ENCODE measurements at places on chromosomes 6 and 20.

DNA sequence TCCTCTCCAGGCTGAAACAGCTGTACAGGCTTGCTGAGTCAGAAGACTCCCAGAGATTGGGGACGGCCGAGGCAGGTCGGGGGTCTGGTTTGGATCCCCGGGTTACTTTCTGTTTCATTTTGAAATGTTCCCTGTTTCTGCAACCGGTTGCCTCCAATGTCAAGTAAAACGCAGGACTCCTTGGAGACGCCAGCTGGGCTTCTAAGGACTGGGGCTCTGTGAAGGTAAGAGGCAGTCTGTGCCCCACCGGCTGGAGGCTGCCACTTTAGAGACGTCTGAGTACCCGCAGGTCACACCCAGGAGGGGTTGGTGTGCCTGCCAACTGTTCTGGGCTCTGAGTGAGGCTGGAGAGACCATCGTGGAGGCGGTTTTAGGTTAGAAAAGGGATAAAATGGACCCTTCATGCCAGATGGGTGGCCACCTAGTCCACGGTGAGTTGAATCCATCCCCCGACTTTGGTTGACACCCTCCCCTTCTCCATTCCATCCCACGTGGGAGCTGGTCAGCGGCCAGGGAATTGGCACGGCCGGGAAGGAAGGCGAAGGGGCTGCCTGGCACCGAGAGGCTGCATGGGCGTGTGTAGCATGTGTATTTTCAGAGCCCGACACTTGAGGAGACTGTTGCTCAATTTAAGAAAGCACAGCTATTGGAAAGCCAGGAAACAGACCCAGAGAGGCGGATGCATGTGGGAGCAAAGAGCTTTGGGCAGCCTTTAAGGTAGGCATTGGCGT is 240.9 kb downstream of the PHACTR1 start:
- DNase-seq = no peak

DNA sequence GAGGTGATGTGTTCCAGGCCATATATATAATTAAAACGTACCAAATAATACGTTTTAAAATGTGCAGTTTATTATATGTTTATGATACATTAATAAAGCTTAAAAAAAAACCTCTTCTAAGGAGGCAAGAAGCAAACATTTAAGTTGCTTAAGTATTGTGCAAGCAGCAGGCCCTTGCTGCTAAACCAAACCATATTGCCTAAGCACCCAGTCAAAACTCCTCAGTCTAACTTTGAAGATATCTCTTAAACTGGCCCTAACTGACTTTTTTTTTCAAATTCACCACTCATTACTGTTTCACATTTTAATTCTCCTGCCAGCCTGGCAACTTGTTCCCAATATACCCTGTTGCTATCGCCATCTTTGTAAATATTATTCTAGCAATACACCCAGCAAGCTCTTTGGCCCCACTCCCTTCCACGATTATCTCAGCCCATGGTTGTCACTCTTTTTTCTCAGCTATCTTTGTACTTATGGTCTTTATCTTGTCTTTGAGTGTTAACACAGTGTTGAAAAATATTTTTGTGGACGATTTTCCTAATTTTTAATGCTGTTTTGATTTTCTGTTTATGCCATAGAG is 60.9 kb downstream of the C6orf58 start:
- no peak for DNase-seq

DNA sequence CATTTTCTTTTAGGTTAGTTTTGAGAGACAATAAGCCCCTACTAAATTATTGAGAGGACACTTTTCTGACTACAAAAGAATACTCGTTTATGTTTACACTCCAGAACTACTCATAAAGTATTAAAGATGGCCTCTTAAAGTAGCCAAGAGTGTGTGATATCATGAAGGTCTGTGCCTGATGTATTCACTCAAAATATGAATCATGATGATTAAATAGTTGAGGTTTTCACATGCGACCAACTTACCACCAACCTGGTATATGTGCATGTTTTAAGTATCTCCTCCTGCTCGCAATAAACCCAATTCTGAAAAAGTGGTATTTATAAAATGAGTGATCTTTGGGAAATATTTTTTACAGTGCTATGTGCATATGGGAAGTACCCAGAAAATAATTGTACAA is 43.9 kb downstream of the IL20RA start:
- DNase-seq = no peak

DNA sequence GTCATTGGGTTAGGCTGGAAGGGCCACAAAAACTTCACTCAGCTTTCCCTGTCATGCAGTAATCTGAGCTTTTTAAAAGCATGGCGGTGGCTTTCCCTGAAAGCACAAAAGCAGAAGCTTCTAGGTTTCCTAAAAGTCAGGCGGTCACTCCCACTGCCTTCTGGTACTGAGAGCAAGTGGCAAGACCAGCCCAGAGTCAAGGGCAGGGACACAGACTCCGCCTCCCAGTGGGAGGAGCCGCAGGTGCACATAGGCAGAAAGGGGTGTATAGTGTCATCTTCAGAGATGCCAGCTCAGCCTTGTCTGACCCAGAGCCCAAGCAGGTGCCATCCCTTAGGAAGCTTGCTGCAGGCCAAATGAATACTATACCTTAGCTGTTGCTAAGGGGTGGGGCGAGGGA is 18.0 kb upstream of the PACSIN1 start:
- DNase-seq = no peak

DNA sequence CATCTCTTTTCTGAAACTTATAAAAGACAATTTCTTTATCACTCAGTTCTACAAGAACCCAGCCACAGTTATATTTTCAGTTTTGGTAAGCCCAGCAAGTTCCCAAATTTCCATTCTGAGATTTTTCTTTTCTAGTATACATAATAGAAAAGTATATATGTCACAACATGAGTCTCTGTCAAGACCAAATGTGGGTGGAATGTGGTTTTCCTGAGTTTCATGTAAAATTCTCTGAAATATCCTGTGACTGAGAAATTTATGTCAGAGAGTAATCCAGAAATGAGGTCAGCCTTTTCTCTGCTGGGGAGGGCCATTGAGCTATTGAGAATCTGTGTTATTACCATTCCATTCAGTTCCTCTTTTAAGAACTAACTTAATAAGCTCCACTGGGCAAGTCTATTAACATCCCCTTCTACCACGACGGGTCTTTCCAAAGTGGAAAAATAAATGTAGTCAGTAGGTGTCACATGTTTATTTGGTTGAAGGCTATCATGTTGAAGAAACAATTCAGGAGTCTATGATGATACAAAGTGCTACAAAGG is 100.7 kb upstream of the HMGN3 start:
- DNase-seq = no peak

- no peak for DNase-seq
Measured at GRCh38 chr6:22774129-22774528, 204.8 kb downstream of the HDGFL1 start.

DNA sequence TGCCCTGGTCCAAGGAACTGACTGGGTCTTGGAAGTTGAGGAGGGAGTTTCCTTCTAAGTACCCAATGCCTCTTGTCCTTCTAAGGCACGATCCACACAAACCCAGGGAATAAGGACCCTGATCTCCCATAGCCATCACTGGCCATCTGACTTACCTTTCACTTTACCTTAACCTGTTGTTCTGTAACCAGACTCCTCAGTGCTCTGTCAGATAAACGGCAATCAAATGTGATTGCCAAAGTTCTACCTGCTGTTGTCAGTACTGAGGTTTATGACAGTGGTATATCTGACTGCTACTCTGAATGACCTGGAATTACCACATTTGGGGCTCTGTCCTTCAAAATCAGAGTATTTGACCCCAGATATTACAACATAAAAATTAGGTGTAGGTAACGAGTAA is 49.8 kb downstream of the HMGN3 start:
- no peak for DNase-seq

GRCh38 chr20:2223558-2224367 is 72.0 kb upstream of the TGM3 start:
- no peak for DNase-seq

GRCh38 chr6:149563203-149563927 is 2.8 kb upstream of the GINM1 start:
- no peak for DNase-seq

DNA sequence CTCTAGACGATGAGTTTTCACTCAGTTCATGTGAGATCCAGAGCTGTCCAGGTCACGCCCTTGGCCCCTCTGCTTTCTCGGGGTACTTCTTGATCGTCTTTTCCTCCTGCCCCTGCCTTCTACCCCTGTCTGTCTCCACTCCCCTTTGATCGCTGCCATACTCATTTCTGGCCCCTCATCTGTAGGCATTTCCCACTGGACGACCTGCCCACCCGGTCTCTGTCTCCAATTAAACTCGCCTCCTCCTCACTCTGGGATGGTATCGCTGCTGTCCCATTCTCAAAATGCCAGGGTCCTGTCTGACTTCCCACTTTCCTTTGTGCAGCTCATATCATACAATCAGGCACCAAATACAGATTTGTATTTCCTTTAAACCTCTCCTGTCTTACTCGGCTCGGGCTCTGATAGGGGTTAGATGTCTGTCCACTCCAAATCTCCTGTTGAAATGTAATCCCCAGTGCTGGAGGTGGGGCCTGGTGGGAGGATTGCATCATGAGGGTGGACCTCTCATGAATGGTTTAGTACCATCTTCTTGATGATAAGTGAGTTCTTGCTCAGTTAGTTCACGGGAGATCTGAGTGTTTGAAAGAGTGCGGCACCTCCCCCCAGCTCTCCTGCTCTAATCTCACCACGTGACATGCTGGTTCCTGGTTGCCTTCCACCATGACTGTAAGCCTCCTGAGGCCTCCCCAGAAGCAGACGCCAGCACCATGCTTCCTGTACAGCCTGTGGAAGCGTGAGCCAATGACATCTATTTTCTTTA is 3.5 kb upstream of the SYNJ2 start:
- DNase-seq = no peak

GRCh38 chr6:124490122-124490521 is 472.1 kb upstream of the RNF217 start:
- no peak for DNase-seq

DNA sequence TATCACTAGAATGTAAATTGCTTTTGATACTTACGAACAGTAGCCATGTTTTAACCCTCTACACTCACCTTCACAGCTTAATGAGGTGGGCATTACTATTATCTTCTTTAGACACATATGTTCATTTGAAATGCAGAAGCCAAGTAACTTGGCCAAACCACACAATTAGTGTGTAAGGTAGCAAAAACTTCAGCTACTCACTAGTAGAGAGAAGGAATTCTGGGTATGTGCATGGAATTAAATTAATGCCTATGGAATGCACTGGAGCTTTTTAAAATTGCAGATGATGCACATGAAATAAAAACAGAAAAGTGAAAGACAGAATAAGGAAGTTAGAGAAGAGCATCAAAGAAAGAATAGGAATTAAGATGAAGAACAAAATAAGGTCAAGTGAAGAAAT is 494.0 kb downstream of the ADGRB3 start:
- DNase-seq = no peak

All from epithelial cell of prostate (primary cell).